ENCODE measurements at places on chromosomes 2 and 18.

DNA sequence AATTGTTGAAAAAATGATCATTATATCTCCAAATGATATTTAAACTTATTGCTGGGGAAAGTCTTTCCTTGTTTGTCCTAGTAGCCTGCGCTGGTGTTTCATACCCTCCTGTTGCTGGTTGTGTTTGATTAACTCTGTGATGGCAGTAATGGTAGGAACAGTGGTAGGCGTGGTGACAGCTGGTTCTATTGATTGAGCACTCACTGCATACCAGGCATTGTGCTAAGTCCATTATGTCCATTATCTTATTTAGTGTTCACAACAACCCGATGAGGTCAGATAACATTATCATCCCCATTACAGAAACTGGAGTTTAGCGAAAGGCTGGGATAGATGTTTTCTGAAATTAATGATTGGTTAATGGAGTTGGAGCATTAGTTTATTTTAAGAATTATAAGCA lies 77.8 kb upstream of the STON1 start:
- DNase-seq = no peak

- DNase-seq = no peak
Measured at GRCh38 chr2:64685430-64685829, 31.7 kb upstream of the SERTAD2 start.

- DNase-seq = no peak
Measured at GRCh38 chr2:242085941-242086621, 216.6 kb downstream of the RTP5 start.

GRCh38 chr2:46776687-46777327 lies 138.8 kb downstream of the MCFD2 start:
- DNase-seq = peak; percentile 31

DNA sequence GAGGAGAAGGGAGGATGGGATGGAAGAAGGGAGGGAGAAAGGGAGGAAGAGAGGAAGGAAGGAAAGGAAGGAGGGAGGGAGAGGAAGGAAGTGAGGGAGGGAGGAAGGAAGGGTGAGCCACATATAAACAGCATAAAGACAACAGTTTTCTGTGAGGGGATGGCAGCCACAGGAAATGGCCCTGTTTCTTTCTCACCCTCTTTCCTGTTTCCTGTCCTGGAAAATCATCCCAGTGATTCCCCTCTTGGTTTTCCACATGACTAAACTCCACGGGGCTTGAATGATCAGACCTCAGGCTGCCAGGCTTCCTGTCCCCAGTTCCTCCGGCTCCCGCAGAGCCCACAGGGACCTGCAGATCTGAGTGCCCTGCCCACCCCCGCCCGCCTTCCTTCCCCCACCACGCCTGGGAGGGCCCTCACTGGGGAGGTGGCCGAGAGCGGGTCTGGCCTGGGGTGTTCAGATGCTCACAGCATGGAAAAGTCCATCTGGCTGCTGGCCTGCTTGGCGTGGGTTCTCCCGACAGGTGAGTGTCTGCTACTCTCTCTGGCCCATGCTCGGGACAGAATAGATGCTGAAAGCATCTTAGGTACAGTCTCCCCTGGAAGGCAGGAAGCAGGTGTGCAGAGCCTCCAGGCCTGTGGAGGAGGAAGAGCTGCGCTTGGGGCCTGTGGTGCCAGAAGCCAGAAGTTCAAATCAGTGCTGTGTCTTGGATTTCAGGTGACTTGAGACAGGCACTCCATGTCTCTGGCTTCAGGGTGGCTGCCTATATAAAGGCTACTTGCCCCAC lies at the start of gene SIGLEC15:
SIGLEC15 (plus strand) TSS at position 418 of the 787 bp plus-strand sequence; CDS start at position 472, 54 bp downstream.
- no peak for DNase-seq

DNA sequence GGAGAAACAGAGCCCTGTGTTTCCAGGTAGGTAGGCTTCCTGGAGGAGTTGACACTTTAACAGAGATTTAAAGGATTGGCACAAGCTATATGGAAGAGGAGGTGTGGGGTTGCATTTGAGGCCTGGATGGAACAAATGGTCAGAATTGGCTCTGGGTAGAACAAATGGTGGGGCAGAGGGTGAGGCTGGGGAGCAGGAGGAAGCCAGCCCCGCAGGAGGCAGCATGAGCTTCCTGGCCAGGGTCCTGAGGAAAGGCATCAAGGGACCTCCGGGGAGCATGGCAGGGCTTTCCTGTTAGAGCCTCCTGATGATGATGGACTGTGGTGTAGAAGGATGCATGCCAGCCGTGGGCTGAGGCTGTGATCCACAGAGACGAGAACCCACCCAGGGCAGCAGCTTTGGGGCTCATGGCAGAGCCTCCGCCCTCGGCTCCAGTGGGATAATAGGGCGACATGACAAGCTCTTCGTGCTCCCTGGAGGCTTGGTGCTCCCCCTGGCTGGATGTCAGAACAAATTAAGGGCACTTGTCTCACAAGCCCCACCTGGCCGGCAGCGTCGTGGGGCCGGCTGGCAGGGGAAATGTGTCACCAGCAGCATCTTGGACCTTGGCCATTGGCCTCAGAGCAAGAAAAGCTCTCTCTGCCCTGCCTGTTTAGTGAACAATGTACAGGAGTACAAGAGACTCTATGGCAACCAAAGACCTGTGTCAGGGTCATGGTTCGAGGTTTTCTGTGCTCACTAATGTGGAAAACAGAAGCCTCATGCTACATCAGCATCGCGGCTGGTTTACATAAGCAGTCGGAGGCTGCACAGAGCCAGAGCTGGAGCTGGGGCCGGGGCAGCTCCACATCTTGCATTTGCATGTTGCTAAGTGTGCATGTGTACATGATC lies 153.5 kb downstream of the MYCN start:
- DNase-seq = no peak

DNA sequence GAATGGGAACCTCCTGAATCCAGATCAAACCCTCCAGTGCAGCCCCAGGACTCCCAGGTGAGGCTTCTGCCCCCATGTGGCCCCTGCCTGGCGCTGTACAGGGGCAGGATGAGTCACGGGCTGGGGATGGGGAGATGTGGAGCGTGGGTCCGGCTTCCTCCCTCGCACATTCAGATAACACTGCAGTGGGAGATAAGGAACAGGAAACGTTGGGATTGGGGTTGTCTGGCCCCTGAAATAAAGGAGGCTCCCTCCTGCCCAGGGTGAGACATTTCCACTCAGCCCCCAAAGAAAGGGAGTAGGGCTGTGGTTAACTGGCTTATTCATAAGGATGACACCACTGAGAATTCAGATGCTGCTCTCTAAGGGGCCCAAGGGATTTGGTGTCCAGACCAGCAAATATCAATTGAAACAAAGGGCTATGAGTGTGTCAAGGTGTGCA lies 30.7 kb downstream of the IGFBP5 start:
- no peak for DNase-seq

DNA sequence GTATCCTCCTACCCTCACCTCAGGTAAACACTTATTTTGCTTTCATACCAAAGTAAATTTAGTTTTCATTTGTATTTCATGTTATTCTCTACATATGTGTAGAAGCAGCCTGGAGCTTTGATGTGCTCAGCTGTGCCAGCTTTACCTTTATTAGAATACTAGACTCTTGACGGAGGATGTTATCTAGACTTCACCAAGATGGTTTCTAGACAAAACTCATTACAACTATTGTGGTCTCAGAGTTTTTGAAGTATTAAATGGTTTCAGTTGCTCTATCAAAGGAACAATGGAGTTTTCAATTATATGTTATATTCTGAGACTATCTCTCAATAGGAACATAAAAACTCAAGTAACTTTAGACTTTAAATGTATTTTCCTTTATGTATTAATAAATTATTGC lies 5.0 kb upstream of the IL18RAP start:
- DNase-seq = no peak

DNA sequence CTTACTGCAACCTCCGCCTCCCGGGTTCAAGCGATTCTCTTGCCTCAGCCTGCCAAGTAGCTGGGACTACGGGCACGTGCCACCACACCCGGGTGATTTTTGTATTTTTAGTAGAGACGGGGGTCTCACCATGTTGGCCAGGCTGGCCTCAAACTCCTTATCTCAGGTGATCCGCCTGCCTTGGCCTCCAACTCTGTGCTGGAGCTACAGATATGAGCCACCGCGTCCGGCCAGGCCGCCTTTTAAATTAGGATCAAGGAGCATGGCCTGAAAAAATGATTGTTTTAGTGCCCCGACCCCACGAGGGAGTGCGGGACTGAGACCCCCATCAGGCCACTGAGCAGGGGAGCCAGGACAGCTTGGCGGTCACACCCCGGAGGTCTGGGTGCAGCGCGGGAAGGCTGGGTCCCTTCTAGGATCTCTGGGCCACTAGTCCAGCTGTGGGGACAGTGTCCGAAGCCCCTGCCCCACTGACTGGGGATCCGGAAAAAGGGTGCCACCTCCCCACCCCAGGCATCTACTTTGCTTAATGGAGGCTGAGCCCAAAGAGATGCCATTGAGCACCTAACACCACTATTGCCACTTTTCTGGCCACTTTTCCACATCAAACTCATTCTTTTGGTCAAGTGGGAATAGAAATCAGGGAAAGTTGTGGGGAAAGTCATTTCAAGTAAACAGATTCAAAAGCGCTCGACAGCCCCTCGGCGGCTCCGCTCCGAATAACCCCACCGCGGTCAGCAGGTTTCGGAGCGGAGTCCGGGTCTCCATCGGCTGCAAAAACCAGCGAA lies 19.7 kb upstream of the DNMT3A start:
- no peak for DNase-seq

DNA sequence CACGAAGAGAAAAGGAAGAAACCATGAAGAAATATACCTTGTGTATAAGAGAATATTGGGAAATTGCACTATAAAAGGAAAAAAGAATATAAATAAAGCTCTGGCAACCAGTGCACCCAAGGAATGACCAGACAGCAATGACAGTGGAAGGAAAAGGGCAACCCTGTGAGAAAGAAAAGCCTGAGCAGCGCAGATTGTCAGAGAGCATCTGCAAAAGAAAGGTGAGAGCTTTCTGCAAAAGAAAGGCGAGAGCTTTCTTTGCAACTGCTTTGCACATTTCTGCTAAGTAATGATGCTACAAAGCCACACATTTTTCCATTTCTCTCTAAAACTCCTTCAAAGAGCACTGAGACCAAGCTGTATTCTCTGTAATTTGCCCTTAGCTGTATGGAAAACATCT lies 83.6 kb downstream of the CTNNA2 start:
- no peak for DNase-seq

DNA sequence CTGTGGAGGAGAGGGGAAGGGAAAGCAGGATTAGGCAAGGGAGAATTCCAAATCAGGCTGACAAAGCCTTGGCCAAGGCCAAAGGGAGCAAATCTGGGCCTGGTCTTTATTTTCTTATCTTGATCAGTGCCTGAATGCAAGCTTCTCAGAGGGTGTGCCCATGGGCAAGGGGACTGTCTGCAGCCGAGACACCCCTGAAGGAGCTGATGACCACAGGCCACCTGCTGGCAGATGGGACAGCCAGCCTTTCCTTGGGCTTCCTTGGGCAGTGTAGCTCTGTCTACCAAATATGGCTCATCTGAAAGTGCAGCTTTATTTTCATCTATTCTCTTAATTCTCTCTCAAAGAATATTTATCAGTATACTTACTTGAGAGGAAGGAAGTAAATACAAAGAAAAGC lies 117.0 kb downstream of the PKP4 start:
- no peak for DNase-seq

DNA sequence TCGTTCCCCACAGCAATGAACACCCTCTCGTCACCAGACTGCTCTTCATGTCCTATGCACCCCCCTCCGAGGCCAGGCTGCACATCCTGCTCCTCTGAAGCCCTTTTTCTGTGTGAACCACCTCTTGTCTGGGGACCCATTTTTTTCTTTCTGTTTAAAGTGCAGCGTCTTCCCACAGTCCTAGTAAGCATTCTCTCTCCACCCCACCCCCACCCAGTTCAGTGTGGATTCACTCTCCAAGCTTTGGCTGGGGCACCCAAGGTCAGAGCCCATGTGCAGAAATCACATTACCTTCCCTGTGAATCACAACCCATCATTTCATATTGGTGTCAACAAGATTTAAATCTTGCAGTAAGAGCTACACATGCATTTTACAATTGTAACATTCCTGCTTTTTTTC lies 26.4 kb upstream of the PKDCC start:
- DNase-seq = no peak

DNA sequence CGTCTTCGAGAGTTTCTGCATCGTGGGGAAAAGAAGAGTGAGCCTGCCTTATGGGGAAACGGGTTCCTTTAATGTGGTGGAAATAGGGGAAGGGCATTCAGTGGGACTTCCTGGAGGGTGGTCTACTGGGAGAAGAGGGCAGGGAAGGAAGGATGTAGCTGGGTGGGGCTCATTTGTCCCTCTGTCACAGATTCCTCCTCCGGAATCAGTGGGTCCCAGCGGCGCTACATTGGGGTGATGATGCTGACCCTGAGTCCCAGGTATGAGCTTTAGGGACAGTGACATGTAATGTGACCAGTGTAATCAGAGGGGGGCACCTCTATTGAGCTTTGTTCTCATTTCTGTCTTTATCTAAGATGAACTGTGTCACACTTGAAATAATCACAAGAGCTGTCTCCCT lies 1.9 kb downstream of the HTRA2 start:
- no peak for DNase-seq

- no peak for DNase-seq
Measured at GRCh38 chr2:63679252-63679855, 90.6 kb downstream of the MDH1 start.

- no peak for DNase-seq
Measured at GRCh38 chr2:192854031-192854430, 659.3 kb upstream of the TMEFF2 start.

DNA sequence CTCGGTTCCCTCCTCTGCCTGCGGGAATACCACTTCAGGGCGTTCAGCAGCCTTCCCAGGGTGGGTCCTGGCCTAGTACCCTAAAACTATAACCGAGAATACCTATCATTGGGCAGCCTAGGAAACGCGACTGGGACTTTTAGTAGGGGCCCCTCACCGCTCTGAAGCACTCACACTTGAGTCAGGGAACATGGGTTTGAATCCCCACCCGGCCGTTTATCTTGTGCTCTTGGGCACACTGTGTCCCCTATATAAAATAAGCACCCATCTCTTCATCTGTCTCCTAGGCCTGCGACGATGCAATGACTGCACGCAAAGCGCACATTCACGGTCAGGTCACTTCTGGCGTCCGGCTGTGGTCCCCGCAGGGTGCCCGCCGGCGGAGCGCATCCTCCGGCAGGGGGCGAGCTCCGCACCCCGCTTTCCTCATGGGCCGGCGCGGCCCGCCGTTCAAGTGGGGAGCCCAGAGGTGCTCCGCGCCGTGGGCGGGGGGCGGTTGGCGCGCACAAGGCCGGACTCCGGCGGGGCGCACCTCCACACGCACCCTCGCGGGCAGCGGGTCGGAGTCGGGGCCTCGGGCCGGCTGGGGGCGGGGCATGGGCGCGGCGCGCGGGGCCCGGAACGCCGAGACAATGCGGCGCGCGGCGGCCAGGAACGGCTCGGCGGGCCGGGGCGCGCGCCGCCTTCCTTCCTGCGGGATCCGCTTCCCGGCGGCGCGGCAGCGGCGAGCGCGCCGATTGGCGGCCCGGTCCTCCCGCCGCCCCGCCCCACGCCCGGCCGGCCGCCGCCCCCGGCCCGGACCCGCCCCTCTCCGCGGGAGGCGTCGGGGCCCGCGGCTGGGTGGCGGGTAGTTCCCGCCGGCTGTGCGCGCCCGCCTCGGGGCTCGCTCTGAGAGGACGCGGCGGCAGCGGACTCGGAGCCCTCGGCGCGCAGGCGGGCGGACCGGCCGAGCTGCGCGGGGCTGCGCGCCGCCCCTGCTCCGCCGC lies at the start of gene ASAP2:
ASAP2 (plus strand) TSS at position 850 of the 986 bp plus-strand sequence. CDS start 293 bp downstream, outside the sequence.
- DNase-seq = peak; percentile 2

GRCh38 chr2:98020992-98021713 lies 25.4 kb upstream of the TMEM131 start:
- no peak for DNase-seq

- no peak for DNase-seq
Measured at GRCh38 chr18:72973841-72974240, 106.1 kb upstream of the NETO1 start.

- no peak for DNase-seq
Measured at GRCh38 chr2:99397266-99397920, 60.2 kb downstream of the EIF5B start.

- DNase-seq = no peak
Measured at GRCh38 chr2:24313744-24314632, 46.3 kb downstream of the ITSN2 start.

Data from T-cell (primary cell).